Suprapubic skin (tissue), 4 donors: ENCODE measurements at places on chromosomes 6 and 20. TPM values are rescaled to one million over a fixed set of nuclear protein-coding genes. Genes with fewer than 3 reads are reported as not detected.

Gene BPIFB1
- total RNA-seq: not detected

Gene NHLRC1
- 7.1 TPM for total RNA-seq

Gene EDN1
- 21.7 TPM for total RNA-seq

DNA sequence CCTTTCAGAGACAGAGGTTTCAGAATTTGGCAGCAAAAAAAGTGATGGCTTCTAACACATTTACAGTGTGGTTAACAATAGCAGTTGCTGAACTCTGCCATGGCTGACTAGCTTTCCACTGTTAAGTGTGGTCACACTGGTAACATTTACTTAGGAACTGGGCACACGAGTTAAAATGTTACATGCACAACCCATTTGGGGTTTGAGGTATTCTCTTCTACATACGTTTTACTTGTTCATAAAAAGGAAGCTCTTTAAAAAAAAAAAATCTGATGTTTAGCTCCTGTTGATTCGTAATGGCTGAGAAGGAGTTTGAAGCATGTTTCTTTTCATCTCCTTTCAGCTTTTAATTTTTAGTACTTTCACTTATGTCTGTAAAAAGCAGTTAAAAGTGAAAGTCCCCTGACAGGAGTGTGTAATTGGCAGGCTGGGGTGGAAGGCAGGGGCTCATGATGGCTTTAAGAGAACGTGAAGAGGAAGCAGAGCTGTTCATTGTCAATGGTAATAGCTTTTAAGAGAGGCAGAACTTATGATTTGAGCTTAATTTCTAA is 245.9 kb downstream of the FARS2 start:
- no peak for DNase-seq

- no peak for DNase-seq
Measured at GRCh38 chr6:85418059-85418458, 31.8 kb upstream of the NT5E start.

- no peak for DNase-seq
Measured at GRCh38 chr6:156654919-156655918, 122.0 kb upstream of the ARID1B start.

Gene ABHD16B
- total RNA-seq: not detected

Gene KIAA1755
- 3.3 TPM for total RNA-seq

Gene MYH7B
- 0.97 TPM for total RNA-seq

DNA sequence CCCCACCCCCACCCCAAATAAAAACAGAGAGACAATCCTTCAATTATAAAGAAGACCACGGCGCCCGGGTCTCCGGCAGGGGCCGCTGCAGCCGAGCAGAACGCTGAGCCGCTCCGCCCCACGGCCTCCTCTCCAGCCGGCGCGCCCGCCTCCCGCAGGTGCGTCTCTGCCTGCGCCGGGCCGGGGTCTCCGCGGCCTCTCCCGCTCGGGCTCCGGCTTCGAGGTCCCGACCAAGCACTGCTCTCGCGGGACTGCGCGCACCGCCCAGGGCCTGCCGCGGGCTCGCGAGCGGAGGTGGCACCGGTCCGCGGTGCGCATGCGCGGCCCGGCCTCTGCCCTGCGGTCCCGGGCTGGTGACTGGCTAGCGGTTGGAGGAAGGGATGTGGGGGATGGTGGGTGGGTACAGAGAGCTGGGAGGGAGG is 241 bp upstream of the SIRT5 start:
- DNase-seq: peak; percentile 93

- no peak for DNase-seq
Measured at GRCh38 chr6:1612974-1613306, 3.2 kb downstream of the FOXC1 start.

DNA sequence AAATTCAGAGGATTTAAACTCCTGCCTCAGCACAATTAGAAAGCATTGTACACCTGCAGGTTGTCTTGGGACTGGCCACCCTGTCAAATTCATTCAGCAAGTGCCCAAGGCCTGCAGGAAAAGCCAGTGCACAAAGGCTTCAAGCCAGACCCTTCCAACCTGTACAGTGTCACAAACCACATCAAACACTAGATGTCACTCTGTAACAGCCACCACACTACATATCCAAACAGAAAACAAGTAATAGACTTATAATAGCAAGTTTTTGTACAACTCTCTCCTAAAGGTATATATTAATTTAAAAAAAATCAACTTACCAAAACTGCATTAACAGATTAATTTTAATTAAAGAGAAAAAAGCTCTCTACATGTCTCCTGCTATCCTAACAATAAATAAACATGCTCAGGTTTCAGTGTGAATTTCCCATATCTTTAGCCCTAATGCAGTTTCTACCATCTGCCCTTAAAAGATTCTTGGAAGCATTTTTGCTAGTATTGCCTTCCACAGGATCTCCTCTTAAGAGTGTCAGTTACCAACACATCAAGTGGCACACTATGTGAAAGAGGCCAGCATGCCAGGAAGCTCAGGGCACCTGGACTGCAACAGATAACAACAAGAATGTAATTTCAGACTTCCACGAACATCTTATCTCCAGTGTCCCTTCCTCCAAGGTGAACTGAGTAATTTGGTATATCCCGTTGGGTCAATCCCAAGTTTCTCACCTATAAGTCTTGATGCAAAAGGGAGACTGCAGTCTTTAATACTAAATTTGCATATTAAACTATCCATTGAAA is 47.5 kb downstream of the RALGAPA2 start:
- no peak for DNase-seq

GRCh38 chr20:37796121-37796520 is 102.3 kb downstream of the CTNNBL1 start:
- DNase-seq: no peak

- no peak for DNase-seq
Measured at GRCh38 chr20:63117151-63117550, 98.8 kb downstream of the YTHDF1 start.

GRCh38 chr6:104955491-104955890 is 1.4 kb upstream of the LIN28B start:
- DNase-seq: no peak

Gene TSPO2
- total RNA-seq: not detected

DNA sequence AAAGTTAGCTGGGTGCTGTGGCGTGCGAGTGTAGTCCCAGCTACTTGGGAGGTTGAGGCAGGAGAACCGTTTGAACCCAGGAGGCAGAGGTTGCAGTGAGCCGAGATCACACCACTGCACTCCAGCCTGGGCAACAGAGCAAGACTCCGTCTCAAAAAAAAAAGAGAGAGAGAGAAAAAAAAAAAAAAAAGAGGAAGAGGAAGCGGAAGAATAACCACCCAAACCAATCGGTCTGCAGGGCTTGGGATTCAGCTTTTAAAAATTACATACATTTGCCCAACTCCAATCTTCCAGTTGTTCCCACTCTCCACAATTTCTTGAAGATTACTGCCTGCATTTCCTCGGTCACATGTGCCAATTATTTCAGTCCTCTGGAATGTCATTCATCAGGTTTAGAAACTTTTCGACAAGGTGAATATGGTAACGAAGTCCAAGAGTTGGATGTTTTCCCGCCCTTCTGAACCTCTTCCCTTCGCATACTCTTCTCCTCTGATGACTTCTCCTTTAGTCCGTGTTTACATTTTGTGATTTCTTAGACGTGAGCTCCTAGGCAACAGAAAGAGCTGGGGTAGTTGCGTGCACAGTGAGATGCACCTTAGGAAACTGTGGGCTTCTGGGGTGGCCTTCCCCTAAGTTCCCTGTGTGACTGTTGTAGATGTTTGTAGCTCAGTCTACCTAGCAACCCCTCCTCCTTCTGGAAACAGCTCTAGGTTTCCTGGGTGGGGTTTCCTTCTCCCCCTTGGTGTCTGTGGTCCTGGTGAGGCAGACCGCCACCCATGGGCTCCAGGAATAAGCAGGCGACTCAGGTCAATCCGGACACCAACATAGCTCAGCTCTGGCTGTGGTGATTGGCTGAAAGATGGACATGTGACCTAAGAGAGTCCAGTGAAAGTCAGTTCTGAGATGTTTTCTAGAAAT is 63.0 kb upstream of the NCOA3 start:
- no peak for DNase-seq

Gene SLC22A1
- 3.9 TPM for total RNA-seq

Gene POM121L2
- total RNA-seq: not detected

Gene HMGA1
- 93.3 TPM for total RNA-seq

Gene SLC22A7
- total RNA-seq: not detected

DNA sequence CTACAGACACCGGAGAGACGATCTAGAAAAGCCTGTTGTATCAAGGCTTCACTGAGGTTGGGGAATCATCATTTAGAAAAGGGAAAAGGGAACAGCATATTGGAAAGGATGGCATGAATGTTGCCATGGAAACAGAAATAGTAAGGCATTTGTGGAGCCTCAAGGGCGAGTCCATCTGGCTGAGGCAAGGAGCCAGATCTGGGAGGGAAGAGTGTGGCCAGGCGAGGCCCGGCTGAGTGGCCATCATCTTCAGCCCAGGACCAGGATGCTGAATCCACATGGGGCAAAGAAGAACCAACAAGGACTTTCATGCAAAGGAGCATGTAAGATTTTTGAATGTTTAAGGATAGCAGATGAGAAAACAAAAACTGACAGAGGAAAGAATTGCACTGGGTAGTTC is 85.8 kb downstream of the MAP3K5 start:
- DNase-seq: no peak
